Ureter (tissue), 1 donor: ENCODE measurements at places on chromosomes 2 and 18.

DNA sequence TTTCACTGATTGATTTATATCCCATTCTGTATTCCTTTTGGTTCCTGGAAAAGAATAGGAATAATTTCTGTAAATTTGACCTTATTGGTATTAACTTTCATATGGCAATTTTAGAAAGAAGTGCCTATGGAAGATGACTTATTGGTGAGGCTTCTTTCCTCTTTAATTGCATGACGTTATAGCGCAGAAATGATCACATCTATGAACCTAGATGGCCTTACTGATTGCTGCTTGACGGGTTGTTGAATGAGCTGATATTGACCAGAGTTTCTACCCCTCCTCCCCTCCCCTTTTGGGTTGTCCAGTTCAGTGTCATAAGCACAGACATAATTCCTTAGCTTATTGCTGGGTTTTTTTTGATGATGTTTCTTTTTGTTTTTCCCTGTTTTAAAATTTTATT, 14.6 kb downstream of the ACSL3 start:
- DNase-seq, result no peak

DNA sequence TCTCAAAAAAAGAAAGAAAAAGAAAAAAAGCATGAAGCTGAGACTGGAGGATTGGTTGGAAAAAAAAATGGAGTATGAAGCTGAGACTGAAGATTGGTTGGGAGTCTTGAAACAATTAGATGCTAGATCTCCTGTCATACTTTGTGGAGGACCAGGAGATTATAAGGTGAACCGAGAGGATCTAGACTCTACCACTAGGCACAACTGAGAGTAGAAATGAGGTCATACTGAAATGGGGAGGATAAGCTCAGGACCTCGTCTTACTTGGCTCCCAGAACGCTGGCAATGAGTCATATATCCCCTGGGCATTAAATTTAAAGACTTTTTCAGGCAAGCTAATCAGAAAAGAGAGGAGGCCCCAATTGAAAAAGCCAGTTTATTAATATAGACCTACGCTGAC, 3.3 kb upstream of the ORC2 start:
- DNase-seq, result no peak

- DNase-seq, result no peak
Observed at GRCh38 chr2:227942021-227942420, 70.6 kb downstream of the DAW1 start.

DNA sequence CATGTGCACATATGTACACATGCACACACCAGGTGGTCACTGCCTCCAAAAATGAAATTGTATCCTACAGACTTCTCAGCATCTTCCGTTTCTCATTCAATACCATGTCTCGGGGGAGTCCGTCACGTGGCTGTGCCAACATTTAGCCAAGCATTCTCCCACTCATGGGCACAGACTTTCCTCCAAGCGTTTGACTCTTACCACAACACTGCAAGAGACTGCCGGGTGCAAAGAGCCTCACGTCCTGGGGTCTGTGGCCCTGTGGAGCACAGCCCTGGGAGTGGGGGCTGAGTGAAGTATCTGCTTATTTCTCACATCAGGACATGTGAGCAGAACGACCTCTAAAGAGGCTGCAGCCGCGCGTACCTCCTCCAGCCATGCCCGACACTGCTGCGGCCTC, 28.0 kb downstream of the HDAC4 start:
- DNase-seq, result no peak

GRCh38 chr2:239536186-239536585, 135.4 kb upstream of the HDAC4 start:
- DNase-seq, result no peak

- no peak for DNase-seq
Observed at GRCh38 chr2:172702451-172702850, 33.2 kb upstream of the RAPGEF4 start.

DNA sequence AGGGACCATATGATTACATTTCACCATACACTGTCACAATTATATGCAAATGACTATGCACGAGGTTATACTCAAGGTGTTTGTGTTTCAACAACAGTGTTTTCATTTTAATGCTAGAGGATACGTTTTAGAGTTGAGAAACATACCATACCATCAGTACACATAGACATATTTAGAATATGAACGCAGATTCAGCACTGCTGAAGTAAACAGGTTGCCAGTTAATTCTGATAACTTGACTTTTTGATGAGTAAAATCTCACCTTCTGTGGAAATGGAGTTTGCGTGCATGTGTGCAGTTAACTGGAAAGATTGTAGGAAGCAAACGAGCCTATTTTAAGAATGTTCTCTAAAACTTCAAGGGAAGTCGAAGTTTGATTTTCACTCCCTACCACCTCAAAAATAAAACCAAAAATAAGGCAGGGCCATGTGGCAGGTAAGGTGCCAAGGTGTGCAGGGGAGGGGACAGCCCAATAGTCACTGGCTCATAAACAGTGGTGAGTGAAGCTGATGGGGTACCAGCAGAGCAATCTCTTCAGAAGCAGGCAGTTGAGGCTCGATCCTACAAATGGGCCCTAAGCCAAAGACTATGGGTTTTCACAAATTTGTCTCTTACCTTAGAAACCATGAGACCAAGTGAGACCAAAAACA, 213.1 kb downstream of the IKZF2 start:
- DNase-seq, result no peak

DNA sequence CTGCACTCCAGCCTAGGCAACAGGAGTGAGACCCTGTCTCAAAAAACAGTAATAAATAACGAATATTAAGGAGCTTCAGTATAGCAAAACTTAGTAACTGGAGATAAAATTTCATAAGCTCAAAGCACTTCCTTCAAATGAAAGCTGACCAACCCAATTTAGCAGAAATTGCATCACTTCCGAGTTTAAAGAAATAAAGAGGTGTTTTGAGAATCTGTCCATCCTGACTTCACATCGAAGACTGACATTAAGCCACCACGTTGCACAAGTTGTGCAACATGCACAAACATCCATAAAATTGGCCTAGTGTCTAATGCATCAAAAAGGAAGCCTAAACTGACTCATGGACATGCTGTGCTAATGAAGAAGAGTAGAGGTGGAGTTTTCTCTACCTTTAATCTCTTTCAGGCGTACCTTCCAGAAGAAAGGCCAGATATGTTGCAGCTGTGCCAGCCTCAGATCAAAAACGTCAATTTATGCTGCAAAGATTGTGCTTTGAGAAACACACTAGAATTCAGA, 7.7 kb upstream of the DSG3 start:
- DNase-seq, result no peak

GRCh38 chr2:69997015-69997830, 35.8 kb upstream of the ASPRV1 start:
- DNase-seq, result no peak

GRCh38 chr2:207136874-207137273, 28.9 kb downstream of the KLF7 start:
- no peak for DNase-seq

GRCh38 chr2:86769838-86770237, 20.9 kb downstream of the CD8A start:
- DNase-seq, result no peak

GRCh38 chr2:112566104-112566503, 18.3 kb upstream of the CHCHD5 start:
- DNase-seq, result no peak

DNA sequence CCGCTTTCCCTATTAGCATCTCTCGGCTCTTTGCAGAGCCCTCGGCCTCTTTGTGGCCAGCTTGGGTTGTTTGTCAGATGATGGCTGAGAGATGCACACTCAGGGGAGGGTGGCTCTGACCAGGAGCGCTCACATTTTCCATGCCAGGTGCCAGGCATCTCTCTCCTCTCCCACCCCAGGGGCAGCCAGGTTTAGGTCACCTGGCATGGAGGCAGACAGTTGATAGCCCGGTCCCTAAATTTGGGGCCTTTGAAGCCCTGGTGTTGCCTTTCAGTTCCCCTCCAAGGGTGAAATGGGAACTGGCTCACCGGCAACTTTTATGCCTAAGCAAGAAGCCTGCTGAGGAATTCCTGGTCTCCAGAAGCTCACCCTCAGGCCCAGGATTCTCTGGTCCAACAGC, 19.1 kb downstream of the LBH start:
- no peak for DNase-seq

- no peak for DNase-seq
Observed at GRCh38 chr18:41121116-41121826, 833.8 kb upstream of the PIK3C3 start.

DNA sequence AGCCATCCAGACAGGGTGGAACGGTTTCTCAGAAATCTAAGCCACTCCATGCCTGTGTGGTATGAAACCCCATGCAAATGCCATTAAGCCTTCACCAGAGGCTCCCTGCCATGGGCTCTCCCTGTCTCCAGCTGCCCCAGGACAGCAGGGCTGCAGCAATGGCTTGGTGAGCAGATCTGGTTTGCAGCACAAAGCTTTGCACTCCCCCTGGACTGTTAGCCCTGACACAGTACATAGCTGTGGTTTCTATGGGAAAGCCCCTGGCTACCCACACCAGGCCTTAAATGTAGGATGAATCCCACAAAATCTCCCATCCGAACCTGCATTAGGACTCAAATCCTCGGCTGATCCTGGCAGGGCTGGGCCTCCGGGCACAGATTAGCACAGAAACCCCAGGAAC, 291.6 kb downstream of the TNS1 start:
- no peak for DNase-seq

GRCh38 chr2:86283411-86284030, 53.9 kb downstream of the REEP1 start:
- DNase-seq, result no peak

- DNase-seq, result no peak
Observed at GRCh38 chr2:219458996-219459395, 24.4 kb downstream of the SPEG start.

- no peak for DNase-seq
Observed at GRCh38 chr2:72819501-72819900, 6.3 kb downstream of the EXOC6B start.

- DNase-seq, result no peak
Observed at GRCh38 chr2:124804014-124804940, 779.2 kb downstream of the CNTNAP5 start.

- DNase-seq, result no peak
Observed at GRCh38 chr18:79377187-79377891, 18.4 kb upstream of the NFATC1 start.
